Stimulated activated CD4-positive, alpha-beta T cell treated with anti-CD3 and anti-CD28 coated beads, Interleukin-1b, Interleukin-23, amount 100 ng/mL, for 4 hours (primary cell): ENCODE measurements at places on chromosomes 11 and 22.
A peak's percentile ranks its signal among the peaks of the same experiment; 100 is the strongest.

- DNase-seq, result no peak
These were observed 11.0 kb upstream of the MED17 start for GRCh38 chr11:93773045-93773477.

- DNase-seq, result no peak
These were observed 69.1 kb upstream of the AKIP1 start for GRCh38 chr11:8841899-8842298.

DNA sequence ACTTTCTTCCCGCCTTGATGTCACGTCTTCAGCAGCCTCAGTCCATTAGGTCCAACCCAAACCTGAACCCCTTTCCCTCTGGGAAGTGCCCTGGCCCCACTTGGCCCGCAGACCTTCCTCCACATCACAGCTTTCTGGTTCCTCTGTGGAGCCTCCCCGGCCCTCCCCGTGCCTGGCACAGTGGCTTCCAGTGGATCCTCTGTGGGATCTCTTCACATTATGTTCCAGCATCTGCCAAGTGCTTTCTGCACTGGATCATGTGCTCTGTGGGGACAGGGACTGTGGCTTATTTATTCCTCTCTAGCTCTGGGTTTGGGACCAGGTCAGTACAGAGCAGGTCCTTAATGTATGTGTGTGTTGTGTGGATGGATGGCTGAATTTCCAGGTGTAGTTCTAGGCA lies 30.9 kb downstream of the POLR3H start:
- DNase-seq, result no peak

DNA sequence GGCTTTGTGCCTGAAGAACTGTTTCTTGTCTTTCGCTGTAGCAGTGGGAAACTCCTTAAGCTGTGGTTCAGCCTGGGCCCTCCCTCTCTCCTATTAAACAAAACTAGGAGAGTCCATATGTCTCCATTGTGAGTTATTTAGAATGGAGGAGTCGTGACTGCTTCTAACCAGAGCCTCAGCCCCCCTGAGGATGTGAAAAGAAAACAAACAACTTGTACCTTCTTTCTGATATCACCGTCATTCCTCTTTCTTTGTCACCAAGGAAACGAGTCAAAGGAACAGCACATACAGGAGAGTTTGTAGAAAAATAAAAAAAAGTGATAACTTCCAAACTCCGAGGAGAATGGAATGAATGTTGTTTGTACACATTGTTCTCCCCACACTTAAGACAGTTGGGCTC lies 11.6 kb upstream of the EXT2 start:
- DNase-seq, result no peak

GRCh38 chr22:41217553-41218157 lies 12.5 kb downstream of the L3MBTL2 start:
- DNase-seq, result no peak

- DNase-seq, result no peak
These were observed 1.8 kb downstream of the AHNAK start for GRCh38 chr11:62544581-62545436.

DNA sequence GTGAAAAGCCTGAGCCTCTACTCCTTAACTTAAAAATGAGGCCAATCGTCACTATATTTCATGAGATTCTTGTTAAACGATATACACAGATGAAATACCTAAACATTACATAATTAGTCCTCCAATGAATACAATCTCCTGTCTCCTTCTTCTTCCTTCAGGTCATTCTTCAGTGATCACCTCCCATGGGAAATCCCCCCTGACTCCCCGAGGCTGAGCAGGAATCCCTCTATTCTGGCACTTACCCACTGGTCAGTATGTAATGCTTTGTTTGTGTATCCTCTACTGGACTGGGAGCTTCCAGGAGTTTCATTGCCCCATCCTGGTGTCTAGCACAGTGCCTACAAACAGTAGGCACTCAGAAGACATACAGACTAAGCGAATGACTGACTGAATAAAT lies 52.3 kb downstream of the RAB38 start:
- DNase-seq, result no peak

- no peak for DNase-seq
These were observed 687.8 kb downstream of the KCNA4 start for GRCh38 chr11:29328961-29329441.

GRCh38 chr11:130782361-130783222 lies 133.7 kb downstream of the SNX19 start:
- no peak for DNase-seq

DNA sequence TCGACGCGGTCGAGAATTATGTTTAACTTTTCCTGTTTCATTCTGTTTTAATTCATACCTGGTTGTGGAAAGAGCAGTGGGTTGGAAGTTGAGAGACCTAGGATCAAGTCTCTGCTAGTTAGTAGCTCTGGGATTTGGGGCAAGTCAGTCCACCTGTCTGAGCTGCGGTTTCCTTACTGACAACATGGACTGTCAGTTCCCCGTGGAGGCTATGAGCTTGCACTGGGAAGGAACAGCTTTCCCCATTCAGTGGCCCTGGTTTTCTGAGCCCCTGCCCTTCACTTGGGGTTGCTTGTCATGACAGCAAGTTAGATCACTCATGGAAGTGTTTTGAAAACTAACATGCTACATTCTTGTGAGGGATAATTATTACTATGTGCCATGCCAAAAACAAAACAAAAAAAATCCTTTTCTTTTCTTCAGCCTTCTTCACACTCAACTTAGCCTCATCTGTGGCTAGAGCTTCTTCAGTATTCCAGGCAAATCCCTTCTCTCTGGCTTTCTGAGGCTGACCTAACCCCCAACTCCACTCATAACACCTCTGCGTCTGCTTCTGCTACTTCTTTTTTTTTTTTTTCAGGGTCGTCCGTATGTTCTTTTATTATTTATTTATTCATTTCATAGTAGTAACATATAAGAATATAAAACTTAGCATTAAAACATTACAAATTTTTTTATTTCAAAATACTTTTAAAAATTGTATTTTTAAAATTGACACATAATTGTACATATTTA lies 43.0 kb upstream of the ZBED5 start:
- DNase-seq, result no peak

- no peak for DNase-seq
These were observed 92.9 kb downstream of the MICAL3 start for GRCh38 chr22:17931400-17931825.

GRCh38 chr11:62613291-62613778 lies 278 bp downstream of the ROM1 start:
- no peak for DNase-seq

DNA sequence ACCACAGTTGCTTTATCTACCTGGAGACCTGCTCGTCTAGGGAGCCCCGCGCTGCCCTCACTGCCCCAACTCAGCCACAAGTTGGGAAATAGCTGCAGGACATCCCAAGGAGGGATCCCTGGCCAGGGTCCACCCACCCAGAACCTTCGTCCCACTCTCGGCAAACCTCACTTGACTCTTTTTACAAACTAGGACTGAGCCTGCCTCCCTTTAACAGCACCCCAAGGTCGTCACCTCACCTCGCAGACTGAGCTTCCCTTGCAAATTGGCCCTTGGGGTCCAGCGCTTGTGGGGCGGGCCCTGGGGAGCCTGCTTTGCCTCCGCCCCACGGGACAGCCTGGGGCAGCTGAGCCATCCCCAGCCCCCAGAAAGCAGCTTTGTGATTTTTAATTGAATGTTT lies 1505.8 kb downstream of the TBC1D22A start:
- DNase-seq, result no peak

- DNase-seq, result peak; percentile 33
These were observed at the start of gene TRIM22 for GRCh38 chr11:5689551-5689983. Gene TRIM22, plus strand, starts transcription at chr11:5689790. Its CDS starts 6,443 bp downstream, at chr11:5696233.

DNA sequence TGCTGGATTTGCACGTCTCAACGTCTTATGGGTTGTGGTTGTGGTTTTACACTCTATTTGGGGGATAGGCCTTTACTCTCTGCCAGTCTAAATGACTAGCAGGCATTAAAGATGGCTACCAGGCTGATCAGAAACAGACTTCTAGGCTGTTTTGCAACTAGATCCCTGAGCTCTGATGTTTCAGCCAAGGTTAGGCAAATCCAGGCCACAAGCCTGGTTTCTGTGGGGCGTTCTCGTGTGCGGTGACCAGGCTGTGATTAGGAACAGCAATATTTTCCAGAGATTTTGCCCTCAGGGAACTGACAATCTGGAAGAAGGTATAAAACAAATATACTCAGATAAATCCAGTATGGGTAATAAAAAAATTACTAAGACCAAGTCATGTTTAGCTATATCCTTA lies 502.4 kb downstream of the INSC start:
- DNase-seq, result no peak

DNA sequence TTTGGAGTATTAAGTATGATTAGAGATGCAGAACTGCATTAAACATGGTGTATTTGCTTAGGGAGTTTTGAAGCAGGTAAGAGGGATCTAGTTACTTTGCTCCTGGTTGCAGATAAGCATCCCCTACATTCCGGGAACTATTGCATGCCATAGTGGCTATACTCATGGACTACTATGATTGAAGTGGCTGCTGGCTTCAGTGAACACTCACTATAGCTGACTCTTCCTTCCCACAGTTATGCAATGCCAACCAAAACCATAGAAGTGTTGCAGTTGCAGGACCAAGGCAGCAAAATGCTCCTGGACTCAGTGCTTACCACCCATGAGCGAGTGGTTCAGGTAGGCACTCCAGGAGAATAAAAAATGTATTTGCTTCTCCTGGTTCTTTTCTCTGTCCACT lies 17.0 kb downstream of the COA4 start:
- no peak for DNase-seq

- DNase-seq, result no peak
These were observed 462.9 kb downstream of the TBC1D22A start for GRCh38 chr22:47225080-47225930.

DNA sequence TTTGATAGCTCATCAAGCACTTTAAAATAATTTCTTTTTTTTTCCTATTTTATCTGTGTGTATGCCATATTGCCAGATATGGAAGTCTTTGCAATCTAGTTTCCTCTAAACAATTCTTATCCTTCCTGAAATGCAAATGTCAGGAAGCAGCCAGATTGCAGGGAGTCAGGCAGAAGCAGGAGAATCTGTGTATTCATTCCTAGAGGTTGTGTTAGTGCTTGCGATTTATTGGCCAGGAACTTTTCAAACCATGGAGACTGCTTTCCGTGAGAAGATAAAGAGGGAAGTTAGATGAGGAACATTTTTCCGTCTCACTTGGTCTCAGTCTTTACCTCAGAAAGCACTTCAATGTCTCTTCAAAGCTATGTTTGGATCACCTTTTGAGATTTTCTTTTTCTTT lies 91.9 kb downstream of the GRAMD1B start:
- DNase-seq, result no peak

GRCh38 chr11:15093432-15093831 lies 20.0 kb downstream of the CALCB start:
- DNase-seq, result no peak

DNA sequence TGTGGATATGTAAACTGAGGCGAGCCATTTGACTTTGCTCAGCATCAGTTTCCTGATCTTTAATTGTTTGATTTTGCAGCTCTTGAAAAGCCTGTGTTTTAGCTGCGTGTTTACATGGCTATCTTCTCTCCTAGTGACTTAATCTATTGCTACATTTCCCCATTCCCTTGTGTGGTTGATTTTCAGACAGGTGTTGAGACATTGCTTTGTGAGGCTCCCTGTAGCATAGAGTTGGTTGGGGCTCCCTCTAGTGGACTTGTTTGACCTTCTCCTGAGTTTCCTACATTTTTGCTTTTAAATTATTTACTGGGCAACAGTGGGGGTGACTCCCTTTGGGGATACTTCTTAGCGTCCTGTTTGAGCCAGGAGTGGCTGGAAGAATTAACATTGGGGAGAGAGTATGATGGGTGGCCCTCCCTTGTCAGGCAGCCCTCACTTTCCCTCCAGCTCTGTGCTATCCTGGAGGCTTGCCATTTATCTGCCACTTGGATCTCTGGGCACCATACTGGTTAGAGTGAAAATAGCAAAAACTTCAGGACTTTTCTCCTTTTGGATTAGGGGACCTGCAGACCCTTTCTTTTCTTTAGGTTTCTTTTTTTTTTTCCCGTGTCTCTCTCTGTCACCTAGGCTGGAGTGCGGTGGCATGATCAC lies 9.2 kb upstream of the CBL start:
- DNase-seq, result peak; percentile 16

DNA sequence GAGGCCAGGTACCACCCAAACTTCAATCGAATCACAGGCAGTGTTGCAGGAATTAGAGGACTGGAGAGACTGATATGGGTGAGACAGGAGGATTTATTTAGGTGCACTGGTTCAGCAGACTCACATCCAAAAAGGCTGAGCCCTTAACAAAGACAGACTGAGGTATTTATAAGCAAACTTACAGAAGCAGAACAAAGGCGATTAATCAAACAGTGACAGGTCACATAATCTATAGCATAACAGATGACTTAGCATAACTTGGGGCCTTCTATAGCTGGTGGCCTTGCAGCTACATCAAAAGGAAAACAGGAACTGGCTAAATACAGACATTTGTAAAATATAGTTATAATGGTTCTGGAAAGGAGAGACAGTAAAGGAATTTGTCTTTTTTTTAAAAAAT lies 2.1 kb downstream of the APOBEC3B start:
- no peak for DNase-seq

DNA sequence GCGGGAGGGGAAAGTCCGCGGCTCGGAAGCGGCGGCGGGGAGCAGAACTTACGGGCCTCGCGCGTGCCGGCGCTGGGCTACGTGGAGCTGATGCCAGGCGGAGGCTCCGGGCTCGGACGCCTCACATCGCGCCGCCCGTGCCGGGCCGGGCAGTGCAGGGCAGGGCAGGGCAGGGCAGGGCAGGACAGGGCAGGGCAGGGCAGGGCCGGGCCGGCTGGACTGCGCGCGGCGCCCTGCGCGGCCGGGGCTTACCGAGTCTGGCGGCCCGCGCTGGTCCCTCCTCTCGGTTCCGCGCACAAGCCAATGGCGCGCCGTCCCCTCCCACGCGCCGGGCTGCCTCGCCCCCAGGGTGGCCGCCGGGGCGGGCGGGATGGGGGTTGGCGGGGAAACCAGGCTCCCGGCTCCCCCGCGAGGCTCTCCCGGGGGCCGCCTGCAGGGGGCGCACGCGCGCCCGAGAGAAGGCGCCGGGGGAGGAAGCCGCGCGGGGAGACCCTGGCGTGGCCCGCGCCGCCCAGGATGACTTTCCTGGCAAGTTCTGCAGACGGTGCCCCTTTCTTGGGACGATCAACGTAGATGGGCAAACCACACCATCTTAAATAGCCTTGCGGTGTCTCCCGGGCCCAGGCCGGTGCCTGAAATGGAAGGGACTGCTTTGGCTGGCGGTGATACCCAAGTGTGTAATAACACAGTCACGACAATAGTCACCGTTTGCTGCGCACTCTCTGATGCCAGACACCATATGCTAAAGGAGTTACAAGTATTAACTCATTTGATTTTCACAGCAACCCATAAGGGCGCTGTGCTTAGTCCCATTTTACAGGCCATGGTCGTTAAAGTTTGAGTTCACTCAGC lies at the start of gene TP53I11:
Gene TP53I11, minus strand, starts transcription at position 259 of the 852 bp plus-strand sequence. CDS start 12,548 bp downstream, outside the sequence.
- DNase-seq, result peak; percentile 67

GRCh38 chr22:21759093-21759492 lies 23.5 kb upstream of the YPEL1 start:
- DNase-seq, result no peak

GRCh38 chr22:19795617-19796008 lies 35.0 kb downstream of the TBX1 start:
- DNase-seq, result no peak

- no peak for DNase-seq
These were observed 21.7 kb downstream of the CAVIN3 start for GRCh38 chr11:6298605-6299004.

- DNase-seq, result no peak
These were observed 712.0 kb downstream of the TBC1D22A start for GRCh38 chr22:47474464-47474863.

GRCh38 chr22:42152661-42153270 lies 22.2 kb upstream of the CYP2D6 start:
- DNase-seq, result no peak

- DNase-seq, result no peak
These were observed 681.9 kb upstream of the CCDC179 start for GRCh38 chr11:23542189-23542588.

- DNase-seq, result no peak
These were observed 99.0 kb upstream of the NNMT start for GRCh38 chr11:114196997-114197703.
